BJ (cell line): ENCODE measurements at places on chromosomes 3 and 15.

DNA sequence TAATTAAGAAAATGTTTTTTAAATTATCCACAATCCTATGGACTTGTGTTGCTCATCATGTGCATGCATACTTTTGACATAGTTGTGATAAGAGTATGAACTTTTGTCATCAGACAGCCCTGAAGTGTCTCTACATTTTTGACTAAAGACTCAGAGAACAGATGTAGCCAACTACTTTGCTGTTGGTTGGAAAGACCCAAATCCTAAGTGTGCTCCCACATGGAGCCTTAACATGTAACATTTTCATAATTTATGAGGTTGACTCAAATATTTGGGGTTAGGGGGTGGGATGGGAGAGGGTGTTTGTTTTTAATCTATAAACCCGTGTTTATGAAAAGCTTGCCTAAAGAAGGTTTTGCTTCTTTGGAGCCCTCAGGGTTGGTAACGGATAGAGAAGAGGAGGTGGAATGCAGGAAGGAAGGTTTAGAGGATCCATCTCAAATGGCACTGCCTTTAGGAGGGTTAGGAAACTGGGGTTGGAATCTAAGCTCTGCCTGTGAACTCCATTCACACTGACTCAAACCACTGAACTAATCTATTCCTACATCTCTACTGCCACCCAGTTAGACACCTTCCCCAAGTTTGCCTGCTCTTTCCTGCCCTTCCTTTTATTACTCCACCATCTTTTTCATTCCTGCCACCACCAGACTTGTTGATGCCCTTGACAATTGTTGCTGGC lies 3.7 kb downstream of the BOC start:
- peak; percentile 72 for DNase-seq

GRCh38 chr15:82146990-82147461 lies 101.2 kb upstream of the MEX3B start:
- DNase-seq: no peak

DNA sequence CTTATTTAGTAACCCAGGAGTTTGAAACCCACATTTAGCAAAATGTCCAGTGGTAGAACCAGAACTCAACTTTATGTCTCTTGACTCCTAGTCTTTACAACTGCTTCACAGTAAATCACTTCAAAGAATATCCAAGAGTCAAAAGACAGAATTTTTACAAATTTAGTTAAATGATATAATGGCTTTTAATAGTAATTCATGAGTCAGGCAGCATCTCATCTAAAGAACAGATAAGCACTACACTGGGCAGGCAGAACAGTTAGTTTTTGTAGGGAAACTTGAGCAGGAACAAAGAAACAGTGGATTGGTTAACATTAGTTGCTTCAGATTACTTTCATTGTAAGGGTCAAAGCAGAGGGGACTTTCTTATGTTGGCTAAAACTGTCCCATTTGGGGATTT lies 120.2 kb downstream of the NEO1 start:
- no peak for DNase-seq

GRCh38 chr3:40494698-40495097 lies 11.1 kb upstream of the ZNF620 start:
- no peak for DNase-seq

- DNase-seq: no peak
Observed at GRCh38 chr15:92346063-92346462, 47.6 kb upstream of the ST8SIA2 start.

GRCh38 chr3:53195602-53196574 lies 34.9 kb downstream of the PRKCD start:
- no peak for DNase-seq

DNA sequence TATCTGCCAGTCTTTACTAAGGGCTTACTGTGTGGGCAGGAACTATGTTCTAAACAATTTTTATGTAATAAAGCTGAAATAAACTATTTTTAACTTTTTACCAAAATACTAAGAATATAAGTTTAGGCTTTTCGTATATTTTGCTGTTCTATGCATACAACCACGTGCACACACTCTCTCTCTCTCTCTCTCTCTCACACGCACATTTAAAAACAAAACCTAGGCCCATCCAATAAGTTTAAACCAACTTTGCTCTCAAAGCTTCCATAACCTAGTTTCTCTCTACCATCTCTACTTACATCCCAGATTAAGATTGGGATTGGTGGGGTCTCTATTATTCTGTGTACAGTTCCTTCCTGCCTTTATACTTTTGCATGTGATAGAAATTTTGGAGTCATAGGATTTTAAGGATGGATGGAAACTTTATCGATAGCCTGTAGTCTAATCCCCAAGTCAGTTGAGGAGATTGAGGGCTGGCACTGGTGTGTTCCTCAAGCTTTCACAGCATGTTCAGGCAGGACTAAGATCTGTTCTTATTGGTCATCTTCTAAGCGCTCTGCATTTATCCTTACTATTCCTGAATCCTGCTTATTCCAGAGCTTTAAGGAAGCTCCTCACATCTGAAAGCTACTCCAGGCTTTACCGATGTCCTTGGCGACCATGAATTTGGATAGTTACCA lies 1.8 kb downstream of the GPR171 start:
- DNase-seq: no peak

- no peak for DNase-seq
Observed at GRCh38 chr3:124679048-124679638, 51.1 kb upstream of the UMPS start.

- peak; percentile 64 for DNase-seq
Observed at GRCh38 chr3:45537970-45538640, 56.4 kb upstream of the LIMD1 start.

DNA sequence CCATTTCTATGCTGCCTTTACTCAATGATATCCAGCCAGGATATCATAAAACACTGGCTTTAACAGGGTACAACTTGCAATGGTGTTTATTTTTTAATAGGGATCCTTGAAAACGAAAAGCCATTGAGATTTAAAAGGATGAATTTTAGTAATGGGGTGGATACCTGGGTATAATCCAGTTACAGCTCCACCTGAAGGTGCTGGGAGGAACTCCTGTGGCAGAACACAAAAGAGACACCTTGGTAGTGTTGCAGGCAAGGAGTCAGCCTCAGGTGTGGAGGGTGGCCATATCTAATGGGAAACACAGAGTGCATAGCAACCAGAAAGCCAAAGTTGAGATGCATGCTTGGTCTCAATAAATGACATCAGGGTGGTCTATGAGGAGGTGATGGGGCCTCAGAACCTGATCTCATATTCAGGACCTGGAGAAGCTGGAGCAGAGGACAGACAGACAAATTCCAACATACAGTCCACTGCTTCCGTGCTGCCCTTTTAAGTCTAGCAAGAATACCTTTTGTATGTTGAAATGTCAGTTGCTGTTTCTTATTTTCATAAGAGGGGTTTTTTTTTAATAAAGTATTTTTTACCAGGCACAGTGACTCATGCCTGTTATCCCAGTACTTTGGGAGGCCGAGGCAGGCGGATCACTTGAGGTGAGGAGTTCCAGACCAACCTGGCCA lies 12.0 kb upstream of the PAQR9 start:
- no peak for DNase-seq

- DNase-seq: no peak
Observed at GRCh38 chr15:65790694-65791334, 1.3 kb downstream of the DENND4A start.

- no peak for DNase-seq
Observed at GRCh38 chr3:31668242-31668641, 135.5 kb downstream of the STT3B start.

DNA sequence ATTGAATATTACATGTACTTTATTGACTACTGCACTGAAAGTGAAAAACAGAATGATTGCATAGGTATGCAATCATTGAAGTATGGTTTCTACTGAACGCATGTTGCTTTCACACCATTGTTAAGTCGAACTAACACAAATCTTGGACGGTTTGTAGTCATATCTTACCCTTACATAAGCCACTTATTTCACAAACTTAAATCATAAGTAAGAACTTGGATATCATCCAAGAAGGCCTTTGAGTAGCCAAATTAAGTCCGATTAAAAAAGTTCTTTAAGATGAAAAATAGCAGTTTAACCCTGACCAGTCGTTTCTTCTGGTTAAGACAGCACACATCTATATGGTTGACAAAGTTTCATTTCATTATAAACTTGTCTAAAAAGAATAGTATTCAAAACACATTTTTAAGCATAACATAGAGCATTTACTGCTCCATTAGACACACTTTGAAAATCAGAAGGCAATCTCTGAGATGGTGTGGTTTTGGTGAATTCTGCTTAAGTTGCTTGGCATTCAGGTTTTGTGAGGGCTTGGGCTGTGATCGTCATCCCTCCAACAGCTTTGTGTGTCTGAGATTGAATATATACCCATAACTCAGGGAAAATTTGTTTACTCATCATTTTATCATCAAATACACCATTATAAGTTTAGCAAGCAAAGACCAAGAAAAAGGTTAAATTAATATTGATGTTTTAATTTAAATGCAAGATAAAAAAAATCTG lies 92.2 kb downstream of the NFKBIZ start:
- DNase-seq: no peak

- DNase-seq: no peak
Observed at GRCh38 chr3:33061782-33062181, 35.2 kb downstream of the GLB1 start.

- DNase-seq: no peak
Observed at GRCh38 chr3:177687291-177687690, 490.0 kb upstream of the TBL1XR1 start.

DNA sequence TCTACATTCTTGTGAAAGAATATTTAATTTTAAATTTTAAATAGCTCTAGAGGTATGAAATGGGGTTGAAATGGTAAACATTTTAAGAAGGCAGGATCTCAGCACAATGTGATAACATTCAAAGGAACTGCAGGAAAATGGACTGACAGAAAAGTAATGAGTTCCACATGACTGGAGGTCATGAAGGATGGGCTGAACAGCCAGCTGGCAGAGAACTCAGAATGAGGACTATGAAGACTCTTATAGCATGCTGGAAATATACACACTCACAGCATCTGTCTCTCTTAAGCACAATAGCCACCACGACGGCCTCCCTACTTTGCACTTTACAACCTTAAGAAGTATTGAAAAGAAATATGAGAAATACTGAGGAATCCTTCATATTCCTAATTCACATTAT lies 94.7 kb downstream of the TNIK start:
- no peak for DNase-seq

DNA sequence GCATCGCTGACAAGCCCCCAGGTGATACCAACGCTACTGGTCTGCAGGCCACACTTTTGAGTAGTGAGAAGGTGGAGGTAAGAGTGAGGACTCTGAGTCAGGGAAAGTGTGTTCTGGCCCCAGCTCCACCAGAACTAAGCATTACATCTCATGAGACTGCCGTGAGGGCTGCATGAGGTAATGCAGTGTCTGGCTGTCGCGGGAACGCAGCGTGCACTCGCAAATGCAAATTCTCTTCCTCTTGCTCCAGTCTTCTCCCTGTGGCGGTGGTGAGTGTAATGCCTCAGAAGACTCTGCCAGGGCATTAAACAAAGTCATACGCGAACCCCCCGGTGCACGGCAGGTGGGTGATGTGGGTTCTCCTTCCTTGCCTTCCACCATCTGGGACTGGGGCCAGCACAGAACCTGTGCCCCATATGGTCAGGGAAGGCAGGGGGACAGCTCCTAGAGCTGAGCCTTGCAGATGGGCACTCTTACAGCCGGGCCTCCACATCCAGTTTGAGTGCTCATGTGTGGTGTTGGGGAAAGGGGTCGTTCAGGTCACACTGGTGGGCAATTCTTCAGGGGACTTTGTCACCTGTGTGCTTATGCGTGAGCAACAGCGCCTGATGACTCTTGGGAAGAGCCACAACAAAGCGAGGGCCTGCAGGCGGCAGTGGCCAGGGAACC lies 175.8 kb downstream of the XXYLT1 start:
- no peak for DNase-seq

DNA sequence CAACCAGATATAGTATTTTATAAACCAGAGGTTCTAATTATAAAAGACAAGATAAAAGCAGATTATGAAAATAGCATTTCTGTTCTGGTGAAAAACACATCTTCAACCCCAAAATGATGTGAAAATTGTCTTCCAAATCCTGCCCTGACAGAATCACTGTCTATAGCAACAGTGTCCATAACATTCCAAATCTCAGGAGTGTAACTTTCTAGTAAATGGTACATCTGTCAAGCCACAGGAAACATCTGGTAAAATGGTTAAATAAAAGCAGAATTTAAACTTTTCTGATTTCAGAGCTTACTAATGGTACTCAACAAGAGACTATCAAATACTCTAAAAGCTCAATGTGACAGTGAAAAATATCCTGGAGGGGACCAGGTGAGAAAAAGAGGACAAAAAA lies 60.5 kb downstream of the VGLL4 start:
- DNase-seq: no peak
